Cardiac muscle cell (in vitro differentiated cells and primary cell): ENCODE measurements at places on chromosomes 11 and 22. TPM values are rescaled to one million over a fixed set of nuclear protein-coding genes. Genes with fewer than 3 reads are reported as not detected.
A peak's percentile ranks its signal among the peaks of the same experiment; 100 is the strongest.

DNA sequence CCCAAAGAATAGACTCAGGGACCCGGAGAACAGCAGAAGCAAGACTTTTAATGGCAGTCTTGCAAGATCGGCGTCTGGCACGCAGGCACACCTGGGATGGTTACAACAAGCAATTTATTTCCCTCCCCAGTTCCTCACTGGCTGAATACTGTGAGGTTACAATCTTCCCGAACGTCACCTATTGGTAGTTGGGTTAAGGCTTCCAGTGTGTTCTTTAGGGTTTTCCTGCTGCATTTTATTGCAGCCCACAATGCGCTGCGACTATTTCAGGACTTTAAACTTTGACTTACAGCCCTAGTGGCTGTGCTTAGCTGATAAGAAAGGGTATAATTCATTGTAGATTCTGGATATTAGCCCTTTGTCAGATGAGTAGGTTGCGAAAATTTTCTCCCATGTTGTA, 11.5 kb upstream of the TRIM68 start:
- no peak overlapping the region for H3K27ac ChIP-seq
- H3K4me1 ChIP-seq = no peaks in the 10 kb centered on the region
- no peaks in the 10 kb centered on the region for H3K27me3 ChIP-seq

DNA sequence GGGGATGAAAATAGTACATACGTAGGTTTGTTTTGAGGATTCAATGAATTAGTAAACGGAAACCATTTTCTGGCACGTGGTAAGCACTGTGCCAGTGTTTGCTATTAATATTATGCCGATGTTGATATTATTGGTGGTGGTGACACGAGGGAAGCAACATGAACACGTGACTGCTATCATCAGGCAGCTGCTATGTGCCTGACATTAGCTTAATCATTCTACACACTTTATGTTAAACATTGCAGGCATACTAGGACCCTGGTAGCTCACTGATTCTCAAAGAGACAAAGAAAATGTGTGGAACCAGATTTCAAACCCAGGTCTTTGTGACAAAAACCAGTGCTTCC, 656 bp downstream of the SRRD start:
- DNase-seq = no peak
- peak overlapping the region; percentile 87 for H3K4me3 ChIP-seq
- H3K36me3 ChIP-seq = peaks cover 15% of the 10 kb centered on the region
- no peaks in the 10 kb centered on the region for H3K27me3 ChIP-seq
- H3K4me1 ChIP-seq = peaks cover 17% of the 10 kb centered on the region

- H3K36me3 ChIP-seq = no peaks in the 10 kb centered on the region
- H3K27ac ChIP-seq = no peak overlapping the region
- H3K27me3 ChIP-seq = no peaks in the 10 kb centered on the region
- no peak for DNase-seq
- peaks cover 9% of the 10 kb centered on the region for H3K4me1 ChIP-seq
These were observed 87.0 kb upstream of the CRYBB3 start for GRCh38 chr22:25112538-25113253.

- no peak overlapping the region for H3K4me3 ChIP-seq
- no peaks in the 10 kb centered on the region for H3K4me1 ChIP-seq
- no peak overlapping the region for H3K27ac ChIP-seq
- no peaks in the 10 kb centered on the region for H3K27me3 ChIP-seq
These were observed 53.1 kb downstream of the WNT7B start for GRCh38 chr22:45923835-45924234.

DNA sequence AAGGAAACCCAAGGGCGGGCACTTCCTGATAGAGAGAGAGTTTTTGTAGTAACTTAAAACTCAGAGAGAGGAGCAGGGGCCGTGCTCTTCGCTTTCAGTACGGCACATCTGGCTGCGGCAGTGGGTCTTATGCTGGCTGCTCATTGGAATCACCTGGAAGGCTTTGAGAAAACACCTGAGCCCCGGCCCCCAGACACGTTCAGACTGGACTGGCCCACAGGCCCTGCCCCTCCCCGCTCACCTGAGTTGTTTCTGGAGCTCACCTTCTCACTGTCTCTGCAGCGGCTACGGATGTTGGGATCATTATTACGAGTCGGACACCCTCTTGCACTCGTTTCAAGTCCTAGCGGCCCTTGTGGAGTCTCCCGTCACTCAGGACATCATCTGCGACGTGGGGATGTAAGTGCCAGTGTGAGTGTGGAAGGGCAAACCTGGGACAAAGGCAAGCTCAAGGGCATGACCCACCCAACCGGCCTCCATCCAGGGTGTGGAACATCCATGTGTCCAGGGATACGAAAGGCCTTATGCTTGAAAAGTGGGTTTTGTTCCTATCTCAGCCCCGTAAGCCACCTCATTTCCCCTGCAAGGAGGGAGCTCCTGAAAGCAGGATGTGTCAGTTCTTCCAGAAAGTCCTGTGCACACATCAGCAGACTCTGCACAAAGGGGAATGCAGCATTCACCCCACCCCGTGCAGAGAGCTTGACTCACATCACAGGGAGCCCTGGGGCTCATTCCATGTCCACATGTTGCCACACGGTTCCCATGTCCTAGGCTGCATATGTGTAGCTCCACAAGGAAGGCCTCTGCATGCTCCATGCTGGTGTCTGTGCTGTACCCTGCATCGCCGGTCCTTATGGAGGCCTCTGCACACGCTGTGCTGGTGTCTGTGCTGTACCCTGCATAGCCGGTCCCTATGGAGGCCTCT, 5.4 kb downstream of the NADSYN1 start:
- peaks cover 16% of the 10 kb centered on the region for H3K36me3 ChIP-seq
- no peak for DNase-seq
- H3K4me1 ChIP-seq = peaks cover 5% of the 10 kb centered on the region
- no peak overlapping the region for H3K4me3 ChIP-seq
- H3K27ac ChIP-seq = no peak overlapping the region

- no peak for DNase-seq
- no peaks in the 10 kb centered on the region for H3K36me3 ChIP-seq
- H3K27me3 ChIP-seq = no peaks in the 10 kb centered on the region
- H3K4me3 ChIP-seq = no peak overlapping the region
- H3K4me1 ChIP-seq = no peaks in the 10 kb centered on the region
- H3K27ac ChIP-seq = no peak overlapping the region
These were observed 235.9 kb upstream of the ARHGAP20 start for GRCh38 chr11:110948112-110948511.

- no peaks in the 10 kb centered on the region for H3K4me1 ChIP-seq
- no peak overlapping the region for H3K4me3 ChIP-seq
- no peak for DNase-seq
- H3K27me3 ChIP-seq = no peaks in the 10 kb centered on the region
These were observed 9.7 kb downstream of the GAL3ST1 start for GRCh38 chr22:30564761-30565119.

GRCh38 chr11:100240025-100240539, 447.0 kb upstream of the ARHGAP42 start:
- H3K4me3 ChIP-seq = no peak overlapping the region
- no peaks in the 10 kb centered on the region for H3K27me3 ChIP-seq
- no peaks in the 10 kb centered on the region for H3K4me1 ChIP-seq
- DNase-seq = no peak
- no peak overlapping the region for H3K27ac ChIP-seq
- no peaks in the 10 kb centered on the region for H3K36me3 ChIP-seq

GRCh38 chr11:33651555-33651954, 49.1 kb downstream of the C11orf91 start:
- DNase-seq = no peak
- H3K4me3 ChIP-seq = no peak overlapping the region
- H3K4me1 ChIP-seq = peaks cover 24% of the 10 kb centered on the region
- H3K36me3 ChIP-seq = no peaks in the 10 kb centered on the region
- no peak overlapping the region for H3K27ac ChIP-seq

DNA sequence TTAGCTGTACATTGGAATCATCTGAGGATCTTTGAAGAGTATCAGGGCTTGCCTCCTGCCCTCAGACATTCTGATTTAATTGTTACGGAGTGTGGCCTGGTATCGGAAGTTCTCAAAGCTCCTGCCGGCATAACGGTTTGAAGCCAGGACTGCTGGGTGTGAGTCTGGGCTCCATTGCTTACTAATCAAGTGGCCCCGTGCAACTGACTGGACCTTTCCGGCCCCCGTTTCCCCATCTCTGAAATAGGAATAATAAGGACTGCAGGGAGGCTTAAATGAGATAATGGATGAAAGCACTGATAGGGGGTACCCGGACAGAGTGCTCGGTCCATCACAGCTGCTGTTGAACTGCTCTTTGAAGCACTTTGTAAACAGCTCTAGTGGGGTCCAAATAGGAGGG, 1.7 kb downstream of the PLEKHB1 start:
- peaks cover 4% of the 10 kb centered on the region for H3K27me3 ChIP-seq

DNA sequence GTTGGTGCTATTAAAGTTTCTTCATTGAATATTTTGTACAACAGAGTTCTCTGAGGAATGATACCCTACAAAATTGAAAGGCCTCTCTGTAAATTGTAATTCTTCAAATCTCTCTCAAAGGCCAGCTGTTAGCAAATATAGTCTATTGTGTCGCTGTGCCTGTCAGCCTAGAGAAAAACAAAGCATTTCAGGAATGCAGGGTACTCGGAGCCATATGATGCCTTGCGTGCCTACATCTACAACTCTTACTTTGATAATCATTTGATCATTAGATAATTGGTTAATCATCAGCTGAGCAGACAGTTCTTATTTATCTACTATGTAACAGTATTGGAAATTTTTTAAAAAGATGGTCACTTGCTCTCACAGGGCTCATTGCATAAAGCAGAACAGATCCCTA, 67.3 kb downstream of the RNF169 start:
- no peak overlapping the region for H3K4me3 ChIP-seq
- peaks cover 4% of the 10 kb centered on the region for H3K4me1 ChIP-seq
- no peak for DNase-seq
- no peak overlapping the region for H3K27ac ChIP-seq
- H3K27me3 ChIP-seq = no peaks in the 10 kb centered on the region

DNA sequence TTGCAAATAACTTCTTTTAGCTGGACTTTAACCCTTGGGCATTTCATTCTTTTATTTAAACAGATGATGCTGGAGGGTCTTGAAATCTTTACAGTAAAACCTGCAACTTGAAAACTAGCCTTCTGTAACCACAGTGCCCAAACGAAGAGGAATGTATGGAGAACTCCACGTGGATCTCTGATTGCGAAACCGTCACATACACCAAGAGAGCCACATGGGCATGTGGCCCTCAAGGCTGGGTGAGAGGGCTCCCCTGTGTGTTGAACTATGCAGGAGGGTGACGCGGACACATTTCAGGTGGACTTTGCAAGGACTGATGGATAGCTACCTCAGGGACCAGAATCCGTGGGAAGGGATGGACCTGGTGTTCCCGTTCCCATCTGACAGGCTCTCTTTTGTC, 30.6 kb downstream of the FAM118A start:
- no peaks in the 10 kb centered on the region for H3K27me3 ChIP-seq
- H3K4me1 ChIP-seq = peaks cover 14% of the 10 kb centered on the region
- H3K36me3 ChIP-seq = peaks cover 29% of the 10 kb centered on the region
- no peak overlapping the region for H3K27ac ChIP-seq
- H3K4me3 ChIP-seq = no peak overlapping the region
- DNase-seq = no peak

Gene MRGPRX4
- not detected in 2 replicates for total RNA-seq

Gene NDUFS8
- total RNA-seq = 330 and 471 TPM in 2 replicates

Gene NXPE4
- total RNA-seq = not detected in 2 replicates

Gene CCDC188
- not detected in 2 replicates for total RNA-seq
